Spleen (tissue), 13 donors: ENCODE measurements at places on chromosomes 3 and 15.
A peak's percentile ranks its signal among the peaks of the same experiment; 100 is the strongest.

GRCh38 chr3:14505001-14505802, 34.9 kb downstream of the GRIP2 start:
- DNase-seq: peak; percentile 64

DNA sequence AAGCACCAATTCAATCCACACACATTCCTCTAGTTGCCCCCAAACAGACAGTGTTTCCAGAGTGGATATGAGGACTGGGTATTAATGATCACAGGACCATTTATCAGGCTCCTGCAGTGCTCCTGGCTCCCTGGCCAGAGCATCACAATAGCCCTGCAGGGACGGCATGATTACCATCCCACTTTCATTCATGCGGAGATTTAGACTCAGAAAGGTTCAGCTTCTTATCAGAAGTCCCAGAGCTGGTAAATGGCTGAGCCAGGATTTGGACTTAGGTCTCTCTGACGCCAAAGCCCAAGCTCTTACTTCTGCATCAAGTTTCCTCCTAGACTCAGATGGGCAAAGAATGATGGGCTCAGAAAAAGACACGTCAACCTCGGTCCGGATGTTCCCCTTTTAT, 2.9 kb upstream of the EPHB3 start:
- peak; percentile 18 for DNase-seq

DNA sequence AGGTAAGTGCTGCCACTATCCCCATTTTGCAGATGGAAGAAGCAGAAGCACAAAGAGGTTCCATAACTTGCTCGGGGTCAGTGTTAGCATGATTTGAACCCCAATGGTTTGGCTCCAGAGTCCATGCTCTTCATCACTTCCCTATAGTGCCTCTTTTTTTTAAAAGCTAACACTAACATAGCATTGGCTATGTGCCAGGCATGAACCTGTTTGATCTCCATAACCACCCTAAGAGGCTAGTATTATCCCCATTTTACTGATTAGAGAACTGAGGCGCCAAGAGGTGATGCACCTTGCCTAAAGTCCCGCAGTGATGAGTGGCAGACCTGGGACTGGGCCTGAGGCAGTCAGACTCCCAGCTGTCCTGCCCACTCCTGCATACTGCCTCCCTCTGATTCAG, 7.3 kb downstream of the LINGO1 start:
- no peak for DNase-seq

DNA sequence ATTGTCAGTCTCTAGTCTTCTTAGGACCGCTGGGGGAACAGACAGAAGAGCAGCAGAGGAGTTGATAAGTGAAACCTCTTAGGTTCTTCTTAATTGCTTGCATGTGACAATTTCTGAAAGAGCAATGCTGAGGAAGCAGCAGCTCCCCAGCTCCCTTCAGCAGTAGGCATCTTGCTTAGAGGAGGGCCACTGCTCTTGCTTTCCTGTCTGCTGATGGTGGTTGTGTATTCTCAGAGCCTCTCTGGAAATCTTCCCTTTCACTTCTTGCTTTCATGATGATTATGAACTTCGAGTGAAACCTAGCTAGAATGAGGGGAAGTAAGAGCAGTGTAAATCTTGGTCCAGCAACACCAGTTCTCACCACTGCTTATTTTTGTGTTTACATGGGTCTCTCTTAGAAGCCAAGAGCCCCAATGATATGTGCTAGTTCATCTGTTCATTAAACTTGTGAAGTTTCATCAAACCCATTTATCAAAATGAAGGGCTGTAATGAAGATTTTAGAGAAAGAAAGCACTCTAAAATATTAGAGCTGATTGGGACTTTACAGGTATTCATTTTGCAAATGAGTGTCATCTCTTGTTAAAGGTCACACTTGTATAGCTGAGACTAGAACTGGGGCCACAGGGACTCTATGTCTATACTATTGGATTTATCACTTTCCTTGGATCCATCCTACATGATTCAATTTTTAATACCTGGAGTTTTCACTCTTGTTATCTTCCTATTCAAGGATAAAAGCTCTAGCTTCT, 246.7 kb downstream of the LPP start:
- DNase-seq: peak; percentile 75

- DNase-seq: no peak
These were observed 17.1 kb downstream of the RTP4 start for GRCh38 chr3:187385296-187385695.

- DNase-seq: no peak
These were observed 16.7 kb upstream of the PAK6 start for GRCh38 chr15:40222131-40222530.

DNA sequence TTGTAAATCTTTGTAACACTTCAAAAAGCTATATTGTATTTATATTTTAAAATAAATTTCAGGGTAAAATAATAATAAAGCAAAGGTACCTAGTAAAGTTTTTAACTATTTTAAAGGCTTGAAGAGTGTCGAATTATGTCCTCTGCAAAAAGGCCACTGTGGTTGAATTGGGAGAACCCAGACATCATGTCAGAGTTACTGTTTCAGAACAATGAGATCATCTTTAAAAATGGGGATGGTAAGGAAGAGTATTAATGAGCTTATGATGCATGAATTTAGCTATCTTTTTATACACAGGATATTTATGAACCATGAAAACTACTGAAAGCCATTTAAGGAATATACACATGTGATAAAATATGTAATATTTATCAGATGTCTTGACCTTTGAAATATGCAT, 26.3 kb downstream of the KCNMB3 start:
- no peak for DNase-seq

DNA sequence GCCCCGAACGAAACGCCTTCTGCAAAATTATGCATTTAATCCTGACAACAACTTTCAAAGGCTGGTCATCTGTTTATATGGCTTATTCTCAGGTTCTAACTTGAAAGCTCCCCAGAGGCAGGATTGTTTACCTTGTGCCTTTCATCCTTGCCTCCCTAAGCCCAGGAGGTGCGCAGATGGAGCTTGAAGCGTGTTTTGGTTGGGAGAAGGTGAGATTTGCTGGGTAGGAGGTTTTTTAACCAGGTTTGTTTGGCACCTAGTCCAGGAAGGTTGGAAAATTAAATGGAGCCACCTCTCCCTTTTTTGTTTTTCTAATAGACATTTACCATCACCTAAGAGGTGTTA, 675 bp downstream of the TSEN2 start:
- no peak for DNase-seq

GRCh38 chr3:21803604-21804003, 52.6 kb upstream of the ZNF385D start:
- no peak for DNase-seq

- no peak for DNase-seq
These were observed 6.9 kb downstream of the SEMA3G start for GRCh38 chr3:52438104-52438376.

GRCh38 chr15:65990298-65990981, 121.1 kb downstream of the RAB11A start:
- no peak for DNase-seq

DNA sequence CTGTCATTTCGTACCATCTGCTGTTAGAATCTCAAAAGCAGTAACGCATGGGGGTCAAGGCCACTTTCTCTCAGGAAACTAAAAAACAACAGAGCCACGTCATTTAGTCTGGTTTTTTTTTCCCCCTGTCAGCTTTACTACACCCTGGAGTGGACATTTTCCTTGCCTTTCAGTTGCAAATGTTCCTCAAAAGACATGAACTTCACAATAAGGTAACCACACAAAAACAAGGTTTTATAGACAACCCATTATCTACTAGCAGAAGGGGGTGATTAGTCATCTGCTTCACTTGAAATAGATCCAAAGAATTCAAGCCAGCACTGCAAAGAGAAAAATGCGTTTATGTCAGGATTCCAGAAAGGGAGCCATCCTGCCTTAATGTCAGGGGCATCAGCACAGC, 171.8 kb upstream of the CDIN1 start:
- no peak for DNase-seq

GRCh38 chr3:195137638-195138588, 133.0 kb downstream of the XXYLT1 start:
- DNase-seq: no peak

DNA sequence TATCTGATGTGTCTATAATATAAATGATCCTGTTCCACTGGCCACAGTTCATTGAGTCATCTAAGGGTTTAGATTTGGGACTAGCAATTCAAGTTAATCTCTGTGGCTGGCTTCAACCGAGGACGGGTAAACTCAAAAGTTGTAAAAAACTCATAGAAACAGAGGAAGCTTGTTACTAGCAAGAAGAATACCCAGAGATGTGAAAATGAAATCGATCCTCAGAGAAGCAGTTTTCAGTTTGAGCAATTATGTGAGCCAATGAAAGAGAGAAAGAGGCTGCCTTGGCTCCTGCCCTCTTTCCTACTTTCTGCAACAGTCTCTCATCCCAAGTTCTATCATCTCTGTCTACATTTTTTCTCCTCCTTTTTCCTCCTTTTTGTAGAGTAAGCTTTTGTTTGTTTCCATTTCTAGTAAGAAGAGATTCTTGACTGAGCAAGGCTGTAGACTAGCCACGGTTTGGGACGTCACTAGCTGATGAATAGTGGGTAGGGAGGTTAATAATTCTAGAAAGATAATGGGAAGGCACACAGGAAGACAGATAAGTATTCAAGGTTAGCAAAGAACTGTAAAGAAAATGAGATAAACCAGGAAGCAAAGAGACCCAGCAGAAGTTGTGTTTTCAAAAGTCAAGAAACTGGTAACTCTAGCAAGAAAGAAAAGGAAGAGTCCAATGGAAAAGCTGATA, 298.9 kb upstream of the NR2F2 start:
- no peak for DNase-seq

DNA sequence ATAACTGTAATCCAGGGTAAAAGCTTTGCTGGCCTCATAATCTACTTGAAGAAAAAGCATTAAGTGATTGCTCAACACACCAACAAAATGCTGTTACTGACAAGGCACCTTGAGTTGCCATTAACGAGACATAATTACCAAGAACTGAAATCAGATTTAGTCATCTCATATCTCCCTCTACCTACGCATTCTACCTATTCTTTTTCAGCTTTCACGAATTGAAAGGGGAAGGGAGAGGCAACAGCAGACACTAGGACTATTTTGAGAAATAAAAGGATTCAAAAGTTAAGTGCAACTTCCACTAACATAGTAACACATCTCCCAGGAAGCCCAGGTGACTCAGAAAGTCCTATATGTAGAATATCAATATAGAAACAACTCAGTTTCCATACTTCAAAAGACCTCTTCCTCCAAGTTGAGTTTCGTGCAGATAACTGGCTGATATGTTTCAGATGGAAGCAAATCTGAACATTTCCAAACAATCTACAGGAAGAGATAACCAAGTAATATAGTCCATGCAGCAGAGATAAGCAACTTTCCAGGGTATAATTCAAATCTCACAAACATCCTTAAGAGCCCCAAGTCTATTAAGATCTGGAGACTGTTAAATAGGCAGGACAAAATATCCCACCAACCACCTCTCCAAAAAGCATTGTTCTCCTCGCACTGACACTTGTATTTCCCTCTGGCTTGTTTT, 1.9 kb downstream of the OSBPL10 start:
- no peak for DNase-seq

DNA sequence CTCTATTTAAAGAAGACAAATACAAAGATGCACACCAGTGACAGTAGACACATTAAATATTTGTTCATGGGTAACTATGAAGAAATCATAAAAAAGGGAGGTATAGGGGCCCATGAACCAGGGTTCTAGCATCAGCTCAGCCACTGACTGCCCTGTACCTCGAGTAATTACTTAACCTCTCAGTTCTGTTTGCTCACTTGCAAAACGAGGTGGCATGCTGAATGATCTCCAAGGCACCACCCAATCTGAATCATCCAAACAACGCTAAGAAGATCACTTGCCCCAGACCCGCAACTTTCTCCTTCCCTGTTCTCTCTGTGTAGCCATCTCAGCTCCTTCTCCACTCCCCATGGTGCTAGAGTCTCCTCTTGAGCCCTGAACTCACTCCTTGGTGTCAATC, 374.7 kb downstream of the VPS13C start:
- no peak for DNase-seq

- DNase-seq: no peak
These were observed 930.6 kb upstream of the SEMA6D start for GRCh38 chr15:46786590-46787285.

DNA sequence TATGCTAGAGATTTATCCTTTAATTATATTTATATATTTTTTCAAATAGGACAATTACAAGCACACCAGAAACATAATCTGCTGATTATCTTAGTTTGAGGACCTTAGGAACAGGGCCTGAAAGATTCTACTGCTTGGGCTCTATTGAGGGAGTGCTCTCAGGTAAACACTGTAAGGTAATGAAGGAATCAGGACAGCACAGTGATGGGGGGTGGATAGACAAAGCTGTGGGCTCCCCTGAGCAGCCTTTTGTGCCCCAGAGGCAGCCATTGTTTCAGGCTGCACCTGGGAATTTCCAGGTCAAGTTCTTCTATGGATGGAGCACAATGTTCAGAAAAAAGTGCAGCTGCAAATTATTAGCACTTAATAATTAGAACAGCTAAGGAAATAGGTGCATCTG, 848.0 kb upstream of the CADM2 start:
- DNase-seq: no peak

GRCh38 chr15:63791228-63791627, 42.5 kb downstream of the HERC1 start:
- DNase-seq: no peak

GRCh38 chr3:184169896-184170875, 4.5 kb upstream of the AP2M1 start:
- DNase-seq: peak; percentile 79

DNA sequence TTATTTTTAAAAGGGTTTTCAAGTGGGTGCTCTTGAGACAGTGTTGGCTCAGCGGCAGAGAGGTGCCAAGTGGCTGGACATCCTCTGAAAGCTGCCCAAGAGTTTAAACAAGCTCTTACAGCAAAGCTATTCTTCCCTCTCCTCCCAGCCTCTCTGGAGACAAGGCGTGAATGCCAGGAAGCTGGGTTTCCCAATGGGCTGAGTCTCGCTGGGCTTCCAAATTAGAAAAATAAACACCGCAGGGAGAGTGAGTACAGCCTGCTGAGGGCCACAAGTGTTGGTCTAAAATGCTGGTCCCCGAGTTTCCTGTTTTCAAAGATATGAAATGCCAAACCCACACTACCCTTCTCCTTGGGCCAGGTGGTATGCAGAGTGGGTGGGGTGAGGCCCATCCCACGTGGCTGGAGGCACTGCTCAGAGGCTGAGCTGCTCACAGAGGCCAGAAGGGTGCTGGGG, 36.4 kb downstream of the ZDHHC3 start:
- no peak for DNase-seq

DNA sequence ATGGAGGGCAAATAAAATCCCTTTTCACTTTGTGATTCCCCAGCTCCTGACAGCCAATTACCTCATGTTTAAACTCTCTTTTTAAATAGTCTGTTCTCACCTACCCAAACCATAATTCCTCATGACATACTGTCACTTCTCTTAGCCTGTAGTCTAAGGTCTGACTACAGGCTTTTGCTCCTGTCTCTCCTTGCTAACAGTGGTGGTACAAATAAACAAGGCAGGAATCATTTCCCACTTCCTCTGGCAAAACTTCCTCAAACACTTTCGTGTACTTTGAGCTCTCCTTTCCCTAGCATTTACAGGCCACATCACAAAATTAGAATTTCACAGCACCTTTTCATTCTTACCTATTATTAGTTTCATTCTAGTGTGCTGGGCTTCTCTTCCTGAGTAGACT, 51.8 kb downstream of the ATP8B4 start:
- no peak for DNase-seq

GRCh38 chr15:35393398-35393797, 152.6 kb downstream of the DPH6 start:
- DNase-seq: no peak
